Nucleus accumbens (tissue), 56 donors: ENCODE measurements at places on chromosomes 1 and 21.

- DNase-seq = no peak
Observed at GRCh38 chr1:71464016-71464415, 383.2 kb upstream of the ZRANB2 start.

DNA sequence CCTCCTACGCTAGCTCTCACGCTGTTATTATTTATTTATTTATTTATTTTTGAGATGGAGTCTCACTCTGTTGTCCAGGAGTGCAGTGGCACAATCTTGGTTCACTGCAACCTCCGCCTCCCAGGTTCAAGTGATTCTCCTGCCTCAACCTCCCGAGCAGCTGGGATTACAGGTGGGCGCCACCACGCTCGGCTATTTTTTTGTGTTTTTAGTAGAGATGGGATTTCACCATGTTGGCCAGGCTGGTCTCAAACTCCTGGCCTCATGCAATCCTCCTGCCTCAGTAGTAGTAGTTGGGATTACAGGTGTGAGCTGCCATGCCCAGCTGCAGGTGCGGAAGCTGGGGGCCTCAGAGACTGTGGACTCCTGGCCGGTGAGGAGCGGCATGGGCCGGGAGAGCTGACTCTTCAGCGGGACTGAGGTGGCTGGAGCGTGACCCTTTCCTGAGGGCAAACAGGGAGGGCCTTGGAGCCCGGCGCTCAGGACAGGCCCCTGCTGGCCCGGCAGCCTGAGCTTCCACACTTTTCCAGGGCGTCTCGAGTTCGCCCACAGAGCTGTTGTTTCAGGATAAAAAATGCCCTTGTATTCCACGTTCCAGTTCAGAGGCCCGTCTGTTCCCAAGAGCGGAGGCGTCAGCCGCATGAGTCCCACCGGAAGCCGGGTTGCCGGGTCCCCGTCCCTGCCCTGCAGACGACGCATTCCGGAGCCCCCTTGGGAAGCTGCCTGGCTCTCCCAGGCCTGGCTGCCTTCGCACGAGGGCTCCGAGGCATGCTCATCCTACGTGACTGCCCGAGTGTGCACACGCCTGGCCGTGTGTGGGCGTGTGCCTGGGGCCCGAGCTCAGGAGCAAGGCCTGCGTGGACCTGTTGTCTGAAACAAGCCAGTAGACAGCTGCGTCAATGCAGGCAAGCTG, 126.2 kb downstream of the SIK1 start:
- DNase-seq = no peak

DNA sequence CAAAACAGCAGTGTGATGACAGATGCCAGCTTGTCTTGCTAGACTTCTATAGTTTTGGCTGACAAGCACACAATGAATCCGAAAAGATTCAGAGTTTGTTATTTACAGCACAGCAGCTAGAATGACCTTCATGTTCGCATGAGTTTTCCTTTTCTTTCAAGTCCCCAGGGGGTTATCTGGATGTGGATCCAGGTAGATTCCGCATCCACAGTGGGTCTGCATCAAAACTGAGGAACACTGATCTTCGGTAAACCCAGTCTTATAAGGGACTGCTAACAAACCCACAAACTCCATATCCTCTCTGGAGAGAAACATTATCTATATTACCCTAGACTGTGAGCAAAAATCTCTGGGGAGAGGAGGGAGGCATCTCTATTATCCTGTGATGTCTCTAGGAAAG, 69.0 kb upstream of the DEPDC1 start:
- DNase-seq = no peak

- DNase-seq = no peak
Observed at GRCh38 chr1:17576519-17576853, 37.0 kb downstream of the ARHGEF10L start.

DNA sequence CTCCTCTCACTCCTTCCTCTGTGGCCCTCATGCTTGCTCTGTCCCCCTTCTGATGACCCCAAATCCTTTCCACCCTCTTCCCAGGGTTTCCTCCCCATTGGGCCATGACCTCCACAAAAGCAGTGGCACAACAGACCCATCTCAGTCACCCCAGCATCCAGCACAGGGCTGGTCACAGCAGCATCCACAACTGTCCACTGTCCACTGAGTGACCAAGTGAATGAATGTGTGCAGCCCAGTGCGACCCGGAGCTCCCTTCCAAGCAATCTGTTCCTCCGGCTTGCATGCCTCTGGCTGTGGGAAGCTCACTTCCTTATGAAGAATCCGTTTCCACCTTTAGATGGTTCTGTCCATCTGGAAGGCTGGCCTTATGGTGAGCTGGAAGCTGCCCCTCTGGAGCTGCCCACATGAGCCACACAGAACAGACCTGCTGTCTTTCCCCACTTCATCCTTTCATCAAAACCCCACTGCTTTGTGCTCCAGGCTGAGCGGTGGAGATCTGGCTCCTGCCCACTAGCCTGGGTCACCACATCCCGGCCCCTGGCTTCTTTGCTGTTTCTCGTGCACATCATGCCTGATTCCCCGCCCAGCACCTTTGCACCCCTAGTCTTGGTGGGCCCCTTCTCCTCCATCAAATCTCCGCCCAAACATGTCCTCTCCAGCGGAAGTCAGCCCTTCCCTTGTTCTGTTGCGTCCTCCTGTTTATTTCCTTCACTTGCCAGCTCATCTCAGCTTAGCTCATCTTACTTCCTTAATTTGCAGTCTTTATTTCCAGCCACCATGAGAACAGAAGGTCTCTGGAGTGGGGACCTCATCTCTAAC, 56.4 kb downstream of the EDN2 start:
- no peak for DNase-seq

DNA sequence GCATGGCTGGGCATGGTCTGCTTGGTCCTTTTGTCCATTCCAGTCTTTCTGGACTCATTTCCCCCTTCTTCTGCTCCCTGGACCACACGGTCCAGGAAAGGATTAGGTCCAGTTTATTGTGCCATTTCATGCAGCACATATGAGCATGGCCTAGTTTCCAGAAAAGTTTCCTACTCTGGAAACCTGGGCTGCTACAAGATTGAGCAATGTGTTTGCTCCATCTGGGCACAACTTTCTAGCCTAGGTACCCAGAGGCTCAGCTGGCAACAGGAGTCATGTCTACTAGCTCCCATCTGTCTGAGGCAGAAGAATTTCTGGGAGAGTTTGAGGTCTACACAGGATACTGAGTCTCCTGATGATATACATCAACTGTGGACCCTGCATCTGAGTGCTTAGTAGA, 14.8 kb downstream of the FMOD start:
- DNase-seq = no peak

GRCh38 chr1:27650539-27651175, 15.7 kb upstream of the FGR start:
- DNase-seq = no peak

DNA sequence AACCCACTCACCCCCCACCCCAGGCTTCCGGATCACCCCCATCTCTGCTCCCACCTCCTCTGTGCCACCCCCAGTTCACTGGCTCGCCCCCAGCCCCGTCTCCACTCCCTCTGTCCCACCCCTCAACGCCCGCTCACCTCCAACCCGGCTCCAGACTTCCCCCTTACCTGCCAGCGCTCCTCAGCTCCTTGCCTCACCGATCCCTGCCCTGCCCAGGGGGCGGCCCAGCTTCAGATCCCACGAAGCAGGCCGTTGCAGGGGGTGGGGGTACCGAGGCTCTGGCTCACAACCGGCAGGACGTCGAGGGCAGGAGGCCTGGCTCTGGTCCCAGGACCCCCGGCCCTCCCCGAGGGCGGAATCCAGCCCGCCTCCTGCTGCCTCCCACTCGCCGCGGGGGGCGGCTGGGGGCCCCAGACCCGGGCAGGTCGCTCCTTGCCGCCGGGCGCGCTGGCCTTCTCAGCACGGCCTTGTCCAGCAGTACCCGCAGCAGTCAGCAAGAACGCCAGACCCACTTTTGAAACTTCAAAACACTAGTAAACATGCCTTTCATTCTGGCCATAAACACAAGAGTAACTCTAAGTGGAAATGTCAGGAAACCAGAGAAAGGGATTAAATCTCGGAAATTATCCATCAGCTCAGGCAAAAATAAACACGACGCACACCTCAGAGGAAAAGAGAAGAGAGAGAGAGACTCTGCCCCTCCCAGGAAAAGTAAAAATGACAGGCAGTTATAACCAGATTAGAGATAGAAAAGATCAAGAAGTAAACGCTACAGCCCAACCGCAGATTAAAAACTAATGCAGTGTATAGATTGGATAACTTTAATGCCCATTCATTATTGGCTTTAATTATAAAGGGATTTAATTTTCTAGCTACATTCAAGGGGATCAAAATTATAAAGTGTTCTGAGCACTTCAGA, 1.0 kb upstream of the FAM89A start:
- DNase-seq = no peak

DNA sequence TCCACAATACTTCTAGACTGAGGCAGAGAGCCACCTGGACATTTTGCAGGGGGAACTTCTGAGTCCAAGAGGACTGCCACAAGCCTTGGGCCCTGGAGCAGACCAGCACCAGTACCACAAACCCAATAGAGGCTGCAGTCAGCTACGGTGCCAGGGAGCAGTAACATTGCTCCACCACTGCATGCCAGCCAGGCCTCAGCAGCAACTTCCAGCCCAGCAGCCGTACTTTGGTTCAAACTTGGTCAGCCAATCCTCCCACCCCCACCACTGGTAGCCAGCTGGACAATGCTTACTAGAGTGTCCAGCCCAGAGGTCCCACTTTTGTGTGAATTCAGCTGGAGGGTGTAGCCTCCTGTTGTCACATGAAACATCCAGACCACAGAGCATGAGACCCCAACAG, 107.4 kb downstream of the SLC5A9 start:
- no peak for DNase-seq

DNA sequence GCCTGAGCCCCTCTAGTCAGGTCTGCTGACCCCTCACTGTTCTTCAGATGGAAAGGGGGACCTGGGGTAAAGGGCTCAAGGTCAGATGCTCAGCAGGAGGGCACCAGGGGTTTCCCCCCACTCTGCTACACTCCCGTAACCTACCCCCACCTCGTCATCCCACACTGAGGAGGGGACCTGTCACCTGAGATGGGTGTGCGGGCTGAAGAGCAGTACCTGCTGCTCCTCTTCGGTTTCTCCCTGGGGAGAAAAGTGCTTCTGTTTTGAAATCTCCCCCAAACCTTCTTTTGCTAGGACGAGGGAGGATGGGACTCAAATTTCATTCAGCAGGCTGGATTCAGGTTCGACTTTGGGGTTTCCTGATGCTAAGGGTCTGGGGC, 65.2 kb downstream of the SYT2 start:
- no peak for DNase-seq

GRCh38 chr1:168498159-168498631, 45.6 kb downstream of the XCL2 start:
- DNase-seq = no peak

DNA sequence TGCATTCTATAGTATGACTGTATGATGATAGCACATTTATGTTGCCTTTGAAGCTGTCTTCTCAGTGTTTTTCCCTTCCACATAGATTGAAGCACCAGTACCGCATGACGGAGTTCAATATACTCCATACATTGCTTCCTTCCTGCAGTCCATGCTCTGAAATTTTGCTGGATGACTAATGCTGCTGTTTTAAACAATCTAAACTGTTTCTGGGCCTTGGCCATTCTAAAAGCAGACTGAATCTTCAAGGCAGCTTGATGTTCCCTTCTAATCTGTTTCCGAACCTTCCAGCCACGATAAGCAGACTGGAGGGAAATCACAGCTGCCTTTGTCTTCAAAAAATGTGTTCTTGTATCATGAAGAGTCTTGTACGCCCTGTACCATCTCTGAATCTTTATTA, 36.2 kb upstream of the F13B start:
- no peak for DNase-seq

DNA sequence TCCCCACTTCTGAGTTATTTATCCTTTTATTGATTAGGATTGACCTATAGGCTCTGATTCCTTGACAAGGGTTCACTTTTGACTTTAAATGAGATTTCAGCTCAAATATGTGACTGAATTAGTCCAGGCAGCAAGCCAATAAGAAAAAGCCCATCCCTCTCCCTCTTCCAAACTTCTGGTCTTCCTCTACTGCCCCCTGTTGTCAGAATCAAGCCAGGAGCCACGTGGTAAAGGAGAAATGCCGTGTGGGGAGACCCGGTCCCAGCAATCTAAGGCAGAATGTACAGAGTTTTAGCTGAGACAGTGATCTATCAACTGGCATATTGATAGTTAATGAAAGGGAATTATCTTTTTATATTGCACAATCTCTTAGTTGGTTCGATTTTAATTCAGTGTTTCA, 5.2 kb downstream of the ADAMTS5 start:
- DNase-seq = no peak
